ENCODE measurements at places on chromosomes 16 and 17.

- DNase-seq, result no peak
Measured at GRCh38 chr16:55189682-55190636, 134.0 kb upstream of the IRX6 start.

- no peak for DNase-seq
Measured at GRCh38 chr16:19691161-19691711, 26.8 kb downstream of the KNOP1 start.

DNA sequence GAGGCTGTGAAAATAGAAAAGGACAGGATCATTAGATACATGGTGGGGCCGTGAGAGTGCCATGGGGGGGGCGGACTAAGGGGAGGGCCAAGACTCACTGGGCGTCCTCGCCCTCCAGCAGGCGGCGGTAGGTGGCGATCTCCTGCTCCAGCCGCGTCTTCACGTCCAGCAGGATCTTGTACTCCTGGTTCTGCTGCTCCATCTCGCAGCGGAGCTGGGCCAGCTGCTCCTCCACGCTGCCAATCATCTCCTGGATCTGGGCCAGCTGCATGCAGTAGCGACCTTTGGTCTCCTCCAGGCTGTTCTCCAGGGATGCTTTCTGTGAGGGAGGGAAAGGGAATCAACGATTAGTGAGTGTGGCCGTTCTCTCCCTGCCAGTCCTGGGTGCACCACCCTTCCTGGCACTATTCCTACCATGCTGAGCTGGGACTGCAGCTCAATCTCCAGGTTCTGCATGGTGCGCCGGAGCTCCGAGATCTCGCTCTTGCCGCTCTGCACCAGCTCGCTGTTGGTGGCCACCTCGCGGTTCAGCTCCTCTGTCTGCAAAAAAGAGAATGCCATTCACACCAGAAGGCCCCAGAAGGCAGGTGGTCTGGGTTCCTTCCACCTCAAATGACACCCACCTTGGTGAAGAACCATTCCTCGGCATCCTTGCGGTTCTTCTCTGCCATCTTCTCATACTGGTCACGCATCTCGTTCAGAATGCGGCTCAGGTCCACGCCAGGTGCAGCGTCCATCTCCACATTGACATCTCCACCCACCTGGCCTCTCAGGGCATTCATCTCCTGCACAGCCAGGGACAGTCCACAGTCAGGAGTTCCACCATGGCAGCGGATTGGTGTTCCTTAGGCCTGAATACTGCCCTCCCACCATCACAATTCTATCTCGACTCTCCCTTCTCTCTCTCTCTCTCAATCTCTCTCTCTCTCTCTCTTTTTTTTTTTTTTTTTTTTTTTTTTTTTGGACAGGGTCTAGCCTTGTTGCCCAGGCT, 3.3 kb downstream of the KRT14 start:
- no peak for DNase-seq

- no peak for DNase-seq
Measured at GRCh38 chr16:20566864-20567263, 9.3 kb downstream of the ACSM2B start.

DNA sequence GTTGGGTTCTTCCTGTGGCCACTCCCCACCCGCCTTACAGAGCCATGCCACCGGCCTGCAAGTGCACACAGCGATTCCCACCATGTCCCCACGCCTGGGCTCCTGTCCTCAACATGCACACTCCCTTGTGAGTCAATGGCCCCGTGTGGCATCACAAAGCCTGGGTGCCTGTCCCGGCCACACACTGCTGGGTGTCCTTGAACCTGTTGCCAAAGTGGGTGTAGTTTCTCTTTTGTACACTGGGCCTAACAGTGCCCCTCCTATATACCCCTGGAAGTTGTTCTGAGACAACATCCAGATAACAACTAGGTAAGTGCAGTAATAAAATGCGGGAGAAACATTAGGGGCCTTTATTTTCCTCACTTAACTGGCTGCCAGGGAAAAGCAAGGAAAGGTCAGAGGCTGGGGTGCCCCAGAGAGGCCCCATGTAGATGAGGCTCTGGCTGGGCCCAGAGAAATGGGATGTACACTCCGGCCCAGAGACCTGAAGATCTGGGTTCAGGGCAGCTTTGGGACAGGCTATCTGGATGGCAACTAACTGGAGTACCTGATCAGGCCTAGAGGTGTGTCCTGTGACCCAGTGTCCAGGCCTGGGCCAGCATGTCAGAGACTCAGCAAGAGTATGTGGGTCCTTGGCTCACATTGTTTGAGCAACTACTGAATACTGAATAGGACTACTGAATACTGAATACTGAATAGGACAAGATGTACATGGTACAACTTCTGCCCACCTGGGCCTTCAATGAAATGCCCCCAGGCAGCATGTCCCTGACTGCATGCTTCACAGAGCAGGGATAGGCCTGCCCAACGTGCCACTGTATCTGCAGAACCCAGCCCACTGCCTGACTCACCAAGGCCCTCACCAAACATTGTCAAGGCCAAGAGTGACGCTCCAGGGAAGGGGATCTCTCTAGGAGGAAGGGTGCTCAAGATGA, 8.3 kb downstream of the ABCC3 start:
- no peak for DNase-seq

- no peak for DNase-seq
Measured at GRCh38 chr17:46191322-46192188, 1.7 kb downstream of the KANSL1 start.

DNA sequence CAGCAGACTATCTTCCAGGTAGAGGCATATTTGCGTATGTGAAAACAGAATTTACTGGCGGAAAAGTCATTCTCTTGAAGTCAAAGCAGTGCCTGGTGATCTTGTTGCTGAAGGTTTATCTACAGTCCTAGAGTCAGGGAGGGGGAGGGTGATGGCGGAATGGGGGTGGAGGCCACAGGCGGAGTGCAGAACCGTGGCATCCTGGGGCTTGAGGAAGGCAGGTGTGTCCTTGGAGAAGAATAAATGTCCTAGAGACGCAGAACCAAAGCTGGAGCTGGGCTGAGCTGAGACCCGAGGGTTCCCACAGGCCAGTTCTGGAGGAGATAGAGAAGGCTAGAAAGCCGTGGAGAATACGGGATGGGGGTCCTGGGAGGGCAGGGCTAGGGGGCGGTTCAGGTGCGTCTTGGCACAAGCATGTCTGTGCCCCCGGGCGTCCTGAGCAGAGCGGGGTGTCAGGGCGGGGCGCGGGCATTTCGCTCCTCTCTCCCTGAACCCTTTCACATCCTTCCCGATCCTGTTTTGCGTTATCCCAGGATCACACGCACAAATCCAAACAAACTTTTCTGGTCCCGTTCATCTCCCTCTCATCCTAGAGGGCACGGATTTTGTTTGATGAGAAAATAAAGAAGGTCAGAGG, 76.9 kb upstream of the CREBBP start:
- no peak for DNase-seq

- DNase-seq, result no peak
Measured at GRCh38 chr17:50259477-50260324, 14.6 kb upstream of the TMEM92 start.

- DNase-seq, result no peak
Measured at GRCh38 chr16:55204069-55204468, 119.9 kb upstream of the IRX6 start.

- DNase-seq, result no peak
Measured at GRCh38 chr17:40648384-40648968, 858 bp upstream of the SMARCE1 start.

DNA sequence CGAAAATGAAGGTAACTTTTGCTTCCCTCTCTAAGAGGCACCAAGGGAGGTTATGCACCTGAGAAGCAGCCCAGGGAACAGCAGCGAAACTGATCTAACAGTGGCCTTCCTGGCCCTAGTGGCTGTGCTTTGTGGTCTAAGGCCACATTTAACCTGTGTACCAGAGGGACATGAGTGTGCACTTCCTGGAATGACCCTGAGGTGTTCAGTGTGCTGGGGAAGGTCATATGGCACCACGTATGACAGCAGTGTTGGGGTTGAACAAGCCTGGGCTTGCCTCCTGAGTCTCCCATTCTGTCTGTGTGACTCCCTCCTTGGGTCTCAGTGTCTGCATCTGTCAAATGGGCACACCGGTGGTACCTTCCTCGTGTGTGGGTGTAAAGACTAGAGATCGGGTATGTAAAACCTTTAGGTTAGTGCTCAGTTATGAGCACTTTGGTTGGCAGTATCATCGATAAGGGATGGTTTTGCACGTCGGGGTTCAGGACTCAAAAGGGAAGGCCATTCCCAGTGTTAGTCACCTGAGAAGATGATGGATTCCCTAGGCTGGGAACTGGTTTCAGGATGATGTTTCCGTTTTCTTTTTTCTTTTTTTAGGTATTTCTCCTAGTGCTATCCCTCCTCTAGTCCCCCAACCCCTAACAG, 31.9 kb downstream of the PLCG2 start:
- no peak for DNase-seq
